Activated naive CD4-positive, alpha-beta T cell treated with anti-CD3 and anti-CD28 coated beads, Interleukin-2, amount 50 U/mL, for 16 hours (primary cell): ENCODE measurements at places on chromosomes 4 and X.

GRCh38 chrX:2632533-2633504, 58.3 kb upstream of the CD99 start:
- DNase-seq, result no peak

DNA sequence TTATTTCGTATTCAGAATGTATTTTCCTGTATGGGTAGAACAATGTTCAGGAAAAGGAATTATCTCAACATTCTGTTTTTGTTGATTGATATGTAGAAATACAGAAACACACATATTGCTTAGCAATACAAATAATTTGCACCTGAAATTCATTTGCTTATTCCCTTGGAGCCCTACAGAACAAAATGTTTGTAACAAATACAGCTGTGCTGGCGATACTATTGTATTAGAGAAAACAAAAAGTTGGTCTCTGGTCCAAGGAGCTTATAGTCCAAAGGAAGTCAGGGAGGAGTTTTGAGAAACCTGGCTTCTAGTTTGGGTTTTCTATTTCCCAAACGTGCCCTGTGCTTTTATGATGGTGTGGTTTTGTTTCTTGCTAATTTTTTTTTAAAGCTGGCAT, 37.8 kb upstream of the CAPN6 start:
- DNase-seq, result no peak

DNA sequence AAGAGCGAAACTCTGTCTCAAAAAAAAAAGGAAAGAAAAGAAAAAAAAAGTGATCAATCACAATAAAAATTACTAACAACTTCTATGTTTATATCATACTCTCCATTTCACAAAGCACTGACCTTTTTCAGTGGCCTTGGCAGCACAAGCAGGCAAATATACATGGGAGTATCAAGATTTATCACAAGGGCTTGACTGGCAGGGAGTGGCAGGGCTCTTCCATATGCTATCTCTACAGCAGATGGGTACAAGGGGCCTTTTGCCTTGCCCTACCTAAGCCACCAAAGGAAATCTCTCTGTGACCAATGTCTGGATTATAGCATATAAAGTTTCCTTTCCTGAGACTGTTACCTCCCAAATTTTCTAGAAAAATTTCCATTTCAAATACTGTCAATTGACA, 24.4 kb downstream of the TSPAN5 start:
- DNase-seq, result no peak

GRCh38 chr4:18578307-18578706, 556.8 kb upstream of the LCORL start:
- no peak for DNase-seq
